NCI-H1930 (cell line): ENCODE measurements at places on chromosomes 16 and 17.

DNA sequence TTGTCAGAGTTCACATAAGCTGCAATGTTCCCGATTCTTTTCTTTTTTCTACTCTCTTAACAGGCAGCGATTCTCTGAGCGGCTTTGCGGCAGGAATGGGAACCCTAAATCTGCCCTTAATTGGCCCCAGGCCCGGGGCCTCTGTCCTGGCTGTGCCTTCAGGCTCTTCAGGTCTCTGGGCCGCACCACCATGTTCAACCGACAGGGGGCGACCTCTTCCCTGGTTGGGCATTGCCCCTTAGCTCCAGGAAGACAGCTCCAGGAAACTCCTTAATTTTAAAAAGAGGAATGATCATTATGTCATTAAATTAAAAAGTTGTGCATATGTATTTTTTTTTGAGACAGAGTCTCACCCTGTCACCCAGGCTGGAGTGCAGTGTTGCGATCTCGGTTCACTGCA, 20.3 kb downstream of the CACNG5 start:
- DNase-seq = no peak

- no peak for DNase-seq
Observed at GRCh38 chr17:37466471-37466870, 23.2 kb upstream of the DUSP14 start.

- DNase-seq = no peak
Observed at GRCh38 chr16:17474037-17474436, 3.3 kb upstream of the XYLT1 start.

DNA sequence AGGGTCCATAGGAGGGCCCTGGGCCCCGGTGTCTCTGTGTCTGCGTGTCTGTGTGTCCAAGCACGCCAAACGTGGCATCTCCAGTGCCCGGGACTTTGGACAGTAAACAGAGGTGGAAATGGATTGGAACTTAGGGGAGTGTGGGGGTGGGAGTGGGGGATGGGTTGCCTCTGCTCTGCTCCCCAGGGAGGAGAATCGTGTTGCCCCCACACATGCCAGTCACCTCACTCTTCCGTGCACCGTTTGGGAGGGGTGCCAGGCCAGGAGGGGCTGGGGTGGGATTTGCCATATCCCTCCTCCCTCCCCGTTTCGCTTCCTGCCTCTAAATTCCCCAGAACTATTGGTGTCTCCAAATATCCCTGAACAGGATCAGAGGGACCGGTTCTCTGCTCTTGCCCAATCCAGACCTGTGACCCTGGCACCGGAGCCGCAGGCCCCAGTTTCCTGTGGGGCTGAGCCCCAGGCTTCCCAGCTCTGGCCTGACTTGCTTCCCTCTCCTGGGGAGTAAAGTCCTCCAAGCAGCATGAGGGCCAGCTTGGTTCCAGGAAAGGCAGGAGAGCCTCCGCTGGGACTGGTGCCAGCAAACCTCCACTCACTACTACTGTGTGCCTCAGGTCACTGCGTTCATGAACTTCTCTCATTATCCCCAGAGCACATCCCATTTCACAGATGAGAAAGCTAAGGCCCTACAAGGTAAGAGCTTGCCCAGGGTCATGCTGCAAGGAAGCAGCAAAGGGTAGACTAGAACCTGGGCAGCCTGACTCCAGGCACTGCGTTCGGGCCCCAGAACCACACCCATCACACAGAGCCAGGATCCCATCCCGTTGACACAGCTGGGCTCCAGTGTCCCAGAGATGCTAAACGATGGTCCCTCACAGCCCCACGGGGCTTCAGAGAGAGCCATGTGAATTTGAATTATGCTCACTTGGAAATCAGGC, at the start of gene ASGR1:
Gene ASGR1, minus strand, starts transcription at position 54 of the 938 bp plus-strand sequence. CDS start 807 bp downstream, outside the sequence.
- DNase-seq = no peak

GRCh38 chr17:61201211-61201610, 198.4 kb upstream of the TBX2 start:
- no peak for DNase-seq

DNA sequence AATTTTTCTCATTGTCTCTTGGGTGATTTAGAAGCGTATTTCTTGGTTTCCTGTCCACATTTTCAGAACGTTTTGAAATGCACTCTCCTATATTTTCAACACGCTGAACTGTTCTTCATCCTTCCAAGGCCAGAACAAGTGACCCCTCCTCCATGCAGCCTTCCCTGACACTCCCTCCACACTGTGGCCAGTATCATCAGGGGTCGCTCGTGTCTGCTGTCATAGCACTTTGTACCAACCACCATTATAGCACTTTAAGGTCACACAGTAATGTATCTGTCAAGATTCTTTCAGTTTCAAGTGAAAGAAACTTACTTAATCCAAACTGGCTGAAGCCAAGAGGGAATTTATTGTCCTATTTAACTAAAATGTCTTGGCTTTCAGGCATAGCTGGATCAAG, 17.5 kb upstream of the IL21R start:
- no peak for DNase-seq

GRCh38 chr17:76075364-76076145, 974 bp downstream of the GALR2 start:
- DNase-seq = peak; percentile 24

DNA sequence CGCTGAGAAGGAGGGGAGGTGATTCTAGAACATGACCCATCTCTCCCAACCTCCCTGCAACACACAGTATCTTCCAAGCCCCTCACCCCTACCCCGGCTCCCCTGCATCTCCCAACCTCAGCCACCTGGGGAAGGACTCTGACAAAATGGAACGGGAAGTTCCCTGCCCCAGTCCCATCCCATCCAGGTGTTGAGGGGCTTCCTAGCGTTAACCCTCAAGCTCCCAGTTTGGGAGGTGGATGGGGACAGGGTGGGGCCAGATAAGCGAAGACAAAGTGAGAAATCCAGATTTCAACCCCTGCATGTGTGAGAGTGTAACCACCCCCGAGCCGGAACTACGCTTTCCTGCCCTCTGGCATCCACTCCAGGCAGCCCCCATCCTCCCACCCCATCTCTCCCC, 1.8 kb downstream of the ZSCAN10 start:
- no peak for DNase-seq

DNA sequence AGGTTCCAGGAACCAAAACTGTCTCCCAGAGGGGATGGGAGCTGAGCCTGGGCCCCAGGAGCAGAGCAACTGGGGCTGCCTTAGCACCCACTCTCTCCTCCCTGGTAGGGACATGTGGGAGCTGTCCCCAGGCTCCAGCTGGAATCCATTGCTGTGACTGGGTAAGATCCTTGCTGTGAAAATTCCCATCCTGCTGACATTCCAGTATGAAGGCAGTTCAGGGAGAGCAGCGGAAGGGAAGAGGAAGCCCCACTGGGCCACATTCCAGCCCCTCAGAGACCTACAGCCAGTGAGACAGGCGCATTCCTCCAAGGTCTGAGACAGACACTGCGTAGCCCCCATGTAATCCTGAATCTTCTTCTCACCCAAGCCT, 24.2 kb downstream of the MYO18A start:
- DNase-seq = no peak

DNA sequence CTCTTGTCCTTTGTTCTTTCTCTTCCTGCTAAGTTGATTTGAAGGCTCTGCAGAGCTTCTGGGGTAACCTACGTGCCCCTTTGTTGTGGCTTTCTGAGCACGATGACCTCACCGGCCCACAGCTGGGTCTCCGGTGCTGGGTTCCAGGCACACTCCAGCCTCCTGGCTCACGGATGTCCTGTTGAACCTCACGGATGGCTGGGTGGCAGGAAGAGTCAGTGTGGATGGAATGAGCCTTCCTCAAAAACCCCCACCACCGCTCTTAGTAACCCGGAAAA, 116.0 kb downstream of the SOCS1 start:
- no peak for DNase-seq

DNA sequence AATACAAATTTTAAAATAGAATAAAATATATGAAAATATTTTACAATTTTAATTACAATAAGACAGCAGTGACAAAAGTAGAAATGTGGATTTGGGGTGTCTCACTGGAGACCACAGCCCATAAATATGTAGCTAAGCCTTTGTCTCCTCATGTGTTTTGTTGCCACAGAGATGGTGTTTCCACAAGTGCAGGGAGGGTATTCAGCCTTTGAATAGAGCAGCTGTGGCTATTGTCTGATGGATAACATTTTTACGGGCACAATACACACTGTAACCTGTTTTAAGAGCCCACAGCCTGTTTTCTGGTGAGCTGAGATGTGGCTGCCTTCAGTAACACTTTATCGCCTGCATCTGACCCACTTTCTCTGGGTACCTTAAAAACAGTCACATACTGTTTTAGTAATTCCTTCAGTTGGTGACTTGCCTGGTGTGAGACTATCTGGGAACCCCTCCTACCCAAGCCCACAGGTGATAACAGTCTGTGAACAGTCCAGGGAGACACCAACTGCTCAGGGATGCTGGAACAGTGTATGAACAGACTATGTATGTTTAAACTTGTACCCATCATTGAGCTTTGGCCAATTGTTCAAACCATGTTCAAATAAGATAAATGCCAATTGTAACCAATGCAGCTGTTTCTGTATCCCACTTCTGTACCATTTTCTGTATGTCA, 7.8 kb upstream of the AHSP start:
- peak; percentile 25 for DNase-seq

GRCh38 chr16:56608876-56609462, 585 bp downstream of the MT2A start:
- no peak for DNase-seq

- no peak for DNase-seq
Observed at GRCh38 chr16:86258713-86259112, 251.6 kb upstream of the FOXF1 start.

GRCh38 chr17:52287611-52288010, 129.1 kb upstream of the CA10 start:
- DNase-seq = no peak

- peak; percentile 33 for DNase-seq
Observed at GRCh38 chr17:32483451-32484019, 3.3 kb upstream of the CDK5R1 start.

- DNase-seq = no peak
Observed at GRCh38 chr17:7444682-7445618, at the start of gene CHRNB1. TSS of gene CHRNB1 (plus strand) at chr17:7445061. CDS start at chr17:7445128, 67 bp downstream.

DNA sequence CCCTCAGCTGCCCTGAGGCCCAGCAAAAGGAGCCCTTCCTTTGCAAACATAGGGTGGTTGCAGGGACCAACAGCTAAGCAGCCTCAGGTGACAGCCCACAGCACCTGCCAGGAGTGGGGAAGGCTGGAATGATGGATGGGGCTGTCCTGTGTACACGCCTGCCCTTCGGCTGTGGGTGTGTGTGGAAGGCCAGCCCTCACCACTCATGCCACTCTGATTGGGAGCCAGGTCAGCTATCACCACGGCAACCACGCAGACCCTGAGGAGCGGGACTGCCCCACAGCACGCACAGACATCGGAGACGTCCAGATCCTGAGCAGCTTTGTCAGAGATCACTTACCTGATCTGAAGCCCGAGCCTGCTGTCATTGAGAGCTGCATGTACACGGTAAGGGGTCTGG, 11.9 kb downstream of the PIPOX start:
- no peak for DNase-seq

- DNase-seq = no peak
Observed at GRCh38 chr17:34230342-34230741, 24.7 kb upstream of the CCL2 start.

DNA sequence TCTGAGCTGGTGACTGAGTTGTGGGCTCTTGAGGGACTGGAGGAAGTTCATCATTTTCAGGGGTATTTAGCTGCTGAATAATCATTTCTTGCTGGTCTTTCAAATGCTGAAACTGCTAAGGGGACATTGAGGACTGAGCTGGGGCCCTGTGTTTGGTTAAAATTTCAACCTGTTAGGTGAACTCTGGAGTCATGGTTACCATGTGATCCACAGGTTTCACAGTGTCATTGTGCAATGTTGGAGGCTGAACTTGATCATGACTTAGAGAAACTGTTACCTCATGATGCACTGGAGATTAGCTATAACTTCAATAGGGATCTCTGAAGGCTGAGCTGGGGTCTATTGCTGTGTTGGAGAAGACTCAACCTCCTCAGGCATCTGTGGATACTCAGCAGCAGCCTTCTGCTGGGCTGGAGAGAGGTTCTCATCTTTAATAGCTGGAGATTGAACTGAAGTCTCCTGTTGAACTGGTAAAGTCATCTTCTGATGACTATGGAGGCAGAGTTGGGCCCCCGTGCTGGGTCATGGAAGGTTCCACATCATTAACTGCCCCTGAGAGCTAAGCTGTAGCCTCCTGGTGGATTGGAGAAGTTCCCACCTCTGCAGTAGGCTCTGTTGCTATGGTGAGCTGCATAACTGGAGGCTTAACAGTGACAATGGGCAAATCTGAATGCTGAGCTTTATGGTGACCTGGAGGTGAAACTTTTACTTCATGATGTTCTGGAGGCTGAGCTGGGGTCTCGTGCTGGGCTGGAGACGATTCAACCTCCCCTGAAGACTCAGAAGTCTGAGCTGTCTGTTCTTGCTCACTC, 15.2 kb downstream of the RDM1 start:
- no peak for DNase-seq
